ENCODE measurements at places on chromosomes 5 and 9. TPM values are rescaled to one million over a fixed set of nuclear protein-coding genes. Genes with fewer than 3 reads are reported as not detected.

- DNase-seq: no peak
Observed at GRCh38 chr9:129879991-129880653, 44.9 kb downstream of the USP20 start.

GRCh38 chr5:36164461-36164860, 12.6 kb downstream of the SKP2 start:
- DNase-seq: no peak

- peak; percentile 56 for DNase-seq
Observed at GRCh38 chr5:72141440-72142355, 34.4 kb downstream of the MAP1B start.

Gene BRINP1
- total RNA-seq: not detected

Gene MYO10
- total RNA-seq: 42.9 TPM
